ENCODE measurements at places on chromosomes 5 and 9. TPM values are rescaled to one million over a fixed set of nuclear protein-coding genes. Genes with fewer than 3 reads are reported as not detected.

RPL12 gene
- total RNA-seq, result 2,739 TPM

NEUROG1 gene
- not detected for total RNA-seq

STC2 gene
- 38.4 TPM for total RNA-seq

C5orf52 gene
- total RNA-seq, result not detected

DNAI1 gene
- total RNA-seq, result not detected

TLX3 gene
- total RNA-seq, result not detected

NOXA1 gene
- total RNA-seq, result 1.7 TPM

BARX1 gene
- total RNA-seq, result not detected

LMAN2 gene
- total RNA-seq, result 295 TPM

KCNT1 gene
- not detected for total RNA-seq

EFCAB9 gene
- total RNA-seq, result not detected

MTX3 gene
- total RNA-seq, result 5.0 TPM

COL23A1 gene
- 0.05 TPM for total RNA-seq

CDHR2 gene
- total RNA-seq, result not detected

PCDHGB3 gene
- total RNA-seq, result 5.5 TPM

ISOC1 gene
- 14.3 TPM for total RNA-seq

SLC22A4 gene
- total RNA-seq, result 25.0 TPM

IL5 gene
- total RNA-seq, result not detected

PCDHA3 gene
- 0.05 TPM for total RNA-seq

WDR38 gene
- not detected for total RNA-seq

Measured in glomerular endothelial cell (primary cell).